ENCODE measurements at places on chromosomes 1 and 21. TPM values are rescaled to one million over a fixed set of nuclear protein-coding genes. Genes with fewer than 3 reads are reported as not detected.
A peak's percentile ranks its signal among the peaks of the same experiment; 100 is the strongest.

BSND gene
- total RNA-seq: not detected

SPATA45 gene
- total RNA-seq: not detected

AADACL3 gene
- total RNA-seq: not detected

- H3K36me3 ChIP-seq: no peaks in the 10 kb centered on the region
- H3K4me1 ChIP-seq: peaks cover 8% of the 10 kb centered on the region
- no peak overlapping the region for H3K27ac ChIP-seq
- no peaks in the 10 kb centered on the region for H3K27me3 ChIP-seq
- no peak for DNase-seq
Observed at GRCh38 chr1:45051005-45051772, 39.1 kb downstream of the UROD start.

- no peaks in the 10 kb centered on the region for H3K36me3 ChIP-seq
- H3K27ac ChIP-seq: no peak overlapping the region
- no peaks in the 10 kb centered on the region for H3K4me1 ChIP-seq
- no peak for DNase-seq
- H3K4me3 ChIP-seq: no peak overlapping the region
- no peaks in the 10 kb centered on the region for H3K27me3 ChIP-seq
Observed at GRCh38 chr1:91054780-91055481, 33.1 kb upstream of the ZNF644 start.

DNA sequence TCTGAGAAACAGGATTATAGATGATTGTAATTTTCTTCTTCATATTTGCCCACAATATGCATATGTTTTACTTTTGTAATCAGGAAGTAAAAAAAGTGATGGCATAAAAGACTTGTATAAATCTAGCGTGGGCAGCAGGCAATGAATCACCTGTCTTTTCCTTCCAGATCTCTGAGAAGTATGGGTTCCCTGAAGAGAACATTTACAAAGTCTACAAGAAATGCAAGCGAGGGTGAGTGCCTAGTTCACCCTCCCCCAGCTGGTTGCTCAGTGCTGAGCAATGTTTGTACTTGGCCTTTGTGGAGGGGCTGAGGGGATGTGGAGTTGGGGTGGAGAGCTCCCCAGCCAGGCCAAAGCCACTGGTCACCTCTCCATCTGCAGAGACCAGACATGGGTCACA is 30.7 kb downstream of the GRHL3 start:
- no peaks in the 10 kb centered on the region for H3K27me3 ChIP-seq
- H3K27ac ChIP-seq: no peak overlapping the region
- H3K4me1 ChIP-seq: no peaks in the 10 kb centered on the region
- no peaks in the 10 kb centered on the region for H3K36me3 ChIP-seq

GRCh38 chr1:25168193-25169071 is 63.9 kb downstream of the SYF2 start:
- H3K36me3 ChIP-seq: no peaks in the 10 kb centered on the region
- H3K27me3 ChIP-seq: no peaks in the 10 kb centered on the region
- no peak for DNase-seq
- no peak overlapping the region for H3K27ac ChIP-seq

GRCh38 chr1:8782001-8782620 is 35.3 kb downstream of the RERE start:
- H3K4me3 ChIP-seq: no peak overlapping the region
- H3K27me3 ChIP-seq: no peaks in the 10 kb centered on the region
- H3K27ac ChIP-seq: no peak overlapping the region

GRCh38 chr1:200885623-200886402 is 8.9 kb upstream of the INAVA start:
- no peak overlapping the region for H3K27ac ChIP-seq
- no peaks in the 10 kb centered on the region for H3K4me1 ChIP-seq

DNA sequence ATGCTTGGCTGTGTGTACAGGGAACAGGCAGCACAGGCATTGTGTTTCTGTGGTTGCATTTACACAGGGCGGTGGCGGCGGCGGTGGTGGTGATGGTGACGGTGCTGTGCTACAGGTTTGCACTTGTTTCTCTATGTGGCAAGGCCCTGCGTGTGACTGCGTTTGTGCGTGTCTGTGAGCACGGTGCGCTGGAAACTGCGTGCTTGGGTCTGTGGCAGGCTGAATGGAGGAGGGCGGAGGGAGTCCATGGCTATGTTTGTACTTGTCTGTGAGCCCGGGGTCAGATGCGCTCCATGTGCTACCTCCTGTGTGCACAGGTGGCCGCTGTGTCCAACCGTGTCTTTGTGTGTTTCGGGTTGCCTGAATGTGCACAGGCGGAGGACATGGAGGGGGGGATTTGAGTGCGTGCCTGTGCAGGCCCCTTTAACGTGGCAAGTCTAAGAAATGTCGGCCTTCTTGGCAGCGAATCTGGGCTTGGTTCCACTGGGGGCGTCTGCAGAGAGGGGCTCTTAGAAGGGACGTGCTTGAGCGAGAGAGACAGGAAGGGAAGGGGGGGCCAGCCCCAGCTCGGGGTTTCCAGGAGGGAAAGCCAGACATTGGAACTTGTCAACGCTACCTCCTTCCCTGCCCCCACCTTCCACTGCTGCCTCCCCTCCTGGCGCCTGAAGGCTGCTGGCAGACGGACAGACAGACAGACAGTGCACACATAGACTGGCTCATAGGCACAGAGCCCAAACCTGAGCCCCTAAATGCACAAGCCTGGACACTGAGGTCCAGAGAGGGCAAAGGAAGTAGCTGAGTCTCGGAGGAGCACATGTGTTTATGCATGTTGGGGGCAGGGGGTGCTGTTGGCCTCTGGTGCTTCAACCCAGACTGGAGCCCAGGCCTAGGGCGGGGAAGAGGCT is 32.7 kb upstream of the WASF2 start:
- no peaks in the 10 kb centered on the region for H3K36me3 ChIP-seq
- H3K27me3 ChIP-seq: no peaks in the 10 kb centered on the region
- DNase-seq: peak; percentile 48
- peak overlapping the region; percentile 53 for H3K27ac ChIP-seq
- H3K4me3 ChIP-seq: peak overlapping the region; percentile 44
- H3K4me1 ChIP-seq: peaks cover 74% of the 10 kb centered on the region

GRCh38 chr1:59453297-59453968 is 156.5 kb downstream of the FGGY start:
- peaks cover 2% of the 10 kb centered on the region for H3K36me3 ChIP-seq
- no peak overlapping the region for H3K27ac ChIP-seq
- H3K27me3 ChIP-seq: no peaks in the 10 kb centered on the region
- no peak overlapping the region for H3K4me3 ChIP-seq

DNA sequence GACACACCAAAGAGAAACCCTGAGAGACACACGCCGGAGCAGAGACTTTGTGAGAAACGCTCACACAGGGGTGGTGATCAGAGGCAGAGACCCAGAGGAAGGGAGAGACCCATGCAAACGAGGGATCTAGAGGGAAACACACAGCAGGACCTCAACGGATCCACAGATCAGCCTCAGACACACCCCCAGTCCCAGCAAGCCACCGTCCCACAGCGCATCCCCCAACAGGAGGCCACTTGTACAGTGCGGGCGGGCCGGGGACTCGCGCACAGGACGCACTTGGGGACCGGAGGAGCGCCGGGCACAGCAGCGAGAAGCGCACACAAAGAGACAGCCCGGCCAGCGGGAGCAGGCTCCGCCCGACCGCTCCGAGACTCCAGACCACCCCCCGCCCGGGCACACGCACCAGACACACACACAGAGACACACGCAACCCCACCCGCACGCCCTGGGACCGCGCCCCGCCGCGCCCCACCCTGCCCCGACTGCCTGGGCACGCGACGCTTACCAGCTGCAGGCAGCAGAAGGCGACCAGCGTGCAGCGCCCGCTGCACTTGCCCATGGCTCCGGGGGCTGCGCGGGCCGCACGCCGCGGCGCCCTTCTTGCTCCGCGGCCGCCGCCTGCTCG is 587 bp downstream of the NKAIN1 start:
- peak overlapping the region; percentile 52 for H3K27ac ChIP-seq
- H3K36me3 ChIP-seq: no peaks in the 10 kb centered on the region
- H3K27me3 ChIP-seq: no peaks in the 10 kb centered on the region
- H3K4me3 ChIP-seq: peak overlapping the region; percentile 67

- H3K4me3 ChIP-seq: no peak overlapping the region
- no peak overlapping the region for H3K27ac ChIP-seq
- no peak for DNase-seq
- no peaks in the 10 kb centered on the region for H3K36me3 ChIP-seq
Observed at GRCh38 chr1:13836136-13836535, 136.1 kb downstream of the PRDM2 start.

Data from psoas muscle (tissue), 8 donors.